NCI-H1048 (cell line): ENCODE measurements at places on chromosomes 7 and 10.

- no peak for DNase-seq
Measured at GRCh38 chr7:111147708-111148533, 57.0 kb downstream of the LRRN3 start.

GRCh38 chr7:4769761-4770160 lies 5.7 kb upstream of the AP5Z1 start:
- no peak for DNase-seq

DNA sequence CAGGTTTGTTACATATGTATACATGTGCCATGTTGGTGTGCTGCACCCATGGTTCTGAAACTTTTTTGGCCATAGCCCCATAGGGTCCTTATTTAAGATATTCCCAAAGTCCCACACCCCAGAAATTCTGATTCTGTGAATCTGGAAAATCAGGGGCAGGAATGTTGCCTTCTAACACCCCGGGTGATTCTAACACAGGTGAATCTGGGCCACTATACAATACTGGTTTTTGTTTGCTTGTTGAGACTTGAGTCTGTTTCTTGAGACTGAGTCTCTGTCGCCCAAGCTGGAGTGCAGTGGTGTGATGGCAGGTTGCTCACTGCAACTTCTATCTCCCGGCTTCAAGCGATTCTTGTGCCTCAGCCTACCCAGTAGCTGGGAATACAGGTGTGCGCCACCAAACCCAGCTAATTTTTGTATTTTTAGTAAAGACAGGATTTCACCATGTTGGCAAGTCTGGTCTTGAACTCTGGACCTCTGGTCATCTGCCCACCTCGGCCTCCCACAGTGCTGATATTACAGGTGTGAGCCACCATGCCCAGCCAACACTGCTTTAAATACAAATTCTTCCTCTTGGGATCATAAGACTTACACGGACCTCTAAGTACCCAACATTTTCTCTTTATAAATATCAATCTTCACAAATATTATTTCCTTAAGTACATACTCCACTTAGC lies 16.9 kb upstream of the PHYH start:
- DNase-seq = no peak

- no peak for DNase-seq
Measured at GRCh38 chr7:32893722-32894121, 2.2 kb upstream of the KBTBD2 start.

GRCh38 chr7:24637021-24637420 lies 63.8 kb downstream of the PALS2 start:
- DNase-seq = no peak

- DNase-seq = no peak
Measured at GRCh38 chr7:16755397-16755796, 1.8 kb downstream of the TSPAN13 start.

GRCh38 chr7:70790215-70791073 lies 341.5 kb upstream of the GALNT17 start:
- DNase-seq = no peak

DNA sequence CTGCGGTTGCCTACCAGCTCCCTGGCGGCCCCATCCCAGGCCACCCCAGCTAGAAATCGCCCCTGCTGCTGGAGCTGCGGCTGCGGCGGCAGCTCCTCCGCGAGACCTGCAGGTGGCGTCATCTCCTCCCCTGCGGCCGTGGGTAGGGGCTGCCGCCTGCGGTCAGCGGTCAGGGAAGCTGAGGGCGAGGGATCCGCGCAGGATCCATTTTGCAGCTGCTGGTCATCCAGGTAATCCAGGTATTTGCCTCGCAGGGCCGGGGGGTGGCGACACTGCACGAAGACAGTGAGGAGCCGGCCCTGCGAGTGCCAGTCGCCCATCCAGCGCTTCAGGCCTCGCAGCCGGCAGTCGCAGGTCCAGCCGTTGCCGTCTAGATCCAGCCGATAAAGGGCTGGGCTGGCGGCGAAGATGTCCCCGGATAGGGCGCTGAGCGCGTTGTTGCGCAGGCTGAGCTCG lies 1.5 kb downstream of the TRIL start:
- no peak for DNase-seq

DNA sequence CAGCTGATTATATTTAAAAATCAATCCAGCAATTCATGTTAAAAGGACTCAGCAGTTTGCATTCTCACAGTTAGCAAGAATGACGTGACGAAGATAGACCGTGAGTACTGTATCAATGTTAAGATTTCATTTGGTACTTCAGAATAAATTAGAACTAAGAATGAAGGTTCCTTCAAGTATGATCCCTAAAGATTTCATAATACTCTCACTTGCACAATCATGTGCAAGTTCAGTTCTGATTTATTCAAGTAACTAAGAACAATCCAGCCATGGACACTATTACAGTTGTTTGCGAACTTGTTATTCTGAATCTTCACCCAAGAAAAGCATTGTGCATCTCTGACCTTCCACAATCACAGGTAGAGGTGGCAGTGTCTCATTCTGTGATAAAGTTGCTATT lies 7.7 kb downstream of the RHEB start:
- DNase-seq = no peak

DNA sequence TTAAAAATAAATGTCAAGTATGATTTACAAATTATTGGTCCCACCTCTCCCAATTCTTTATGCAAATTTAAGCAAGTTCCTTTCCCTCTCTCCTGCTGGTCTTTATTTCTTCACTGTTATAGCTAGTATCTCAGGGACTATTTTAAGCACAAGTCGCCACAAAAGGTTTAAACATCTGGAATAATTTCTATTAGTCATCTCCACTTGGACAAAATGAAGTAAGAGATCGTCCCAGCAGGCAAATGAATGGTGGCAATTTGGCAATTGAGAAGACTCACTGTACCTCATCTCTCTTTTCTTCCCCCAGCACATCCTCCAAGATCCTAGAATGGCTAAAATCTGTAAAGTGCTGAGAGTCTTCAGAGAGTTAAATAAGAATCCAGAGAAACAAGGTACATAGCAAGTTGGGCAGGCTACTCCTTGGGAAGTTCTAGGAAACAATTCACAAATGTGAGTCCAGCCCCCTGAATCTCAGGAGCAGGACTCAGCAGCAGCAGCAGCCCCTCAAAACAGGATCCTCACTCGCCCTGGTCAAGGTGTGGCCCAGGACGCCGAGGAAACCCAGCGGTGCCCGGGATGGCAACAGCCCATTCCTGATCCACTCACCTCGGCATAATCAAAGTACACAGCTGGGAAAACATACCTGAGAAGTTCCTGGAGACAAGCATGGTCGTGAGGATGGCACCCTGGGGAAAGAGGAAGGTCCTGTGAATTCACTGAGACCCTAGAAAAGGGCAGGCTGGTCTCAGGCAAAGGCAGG lies 30.3 kb upstream of the NDST2 start:
- DNase-seq = no peak

DNA sequence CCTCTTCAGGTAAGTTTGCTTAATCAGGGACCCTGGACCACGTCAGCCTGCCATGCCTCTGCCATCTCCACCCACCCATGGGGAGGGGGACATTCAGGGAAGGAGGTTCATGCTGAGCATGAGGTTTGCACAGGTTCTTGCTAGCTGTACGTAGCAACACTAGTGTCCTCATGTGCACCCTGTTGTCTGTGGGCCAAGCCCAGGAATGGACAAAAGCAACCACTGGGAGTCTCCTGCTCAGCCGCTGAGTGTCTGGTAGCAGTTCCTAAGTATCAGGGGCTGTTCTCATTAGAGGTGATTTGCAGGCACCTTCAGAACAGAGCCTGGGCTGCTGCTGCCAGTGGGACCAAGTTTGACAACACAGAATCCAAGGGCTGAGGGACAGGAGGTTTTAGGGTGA lies 17.9 kb downstream of the CASP7 start:
- no peak for DNase-seq

GRCh38 chr7:55096323-55096722 lies 77.5 kb downstream of the EGFR start:
- DNase-seq = no peak

GRCh38 chr10:26737730-26738129 lies 40.2 kb downstream of the PDSS1 start:
- DNase-seq = no peak

DNA sequence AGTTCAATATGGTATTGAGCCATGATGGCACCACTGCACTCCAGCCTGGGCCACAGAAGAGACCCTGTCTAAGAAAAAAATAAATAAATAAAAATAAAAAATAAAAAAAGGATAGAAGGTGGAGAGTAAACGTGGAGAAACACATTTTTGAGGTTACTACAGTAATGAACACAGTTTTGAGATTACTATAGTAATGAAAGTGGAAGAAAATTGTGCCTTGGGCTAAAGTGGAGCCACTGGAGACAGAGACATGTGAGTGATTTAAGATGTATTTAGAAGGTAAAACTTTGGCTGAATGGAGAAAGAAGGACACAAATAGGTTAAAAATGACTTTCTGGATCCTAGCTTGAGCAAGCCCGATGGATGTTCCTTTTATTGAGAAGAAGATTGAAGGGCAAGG lies 76.8 kb downstream of the HGF start:
- DNase-seq = no peak

DNA sequence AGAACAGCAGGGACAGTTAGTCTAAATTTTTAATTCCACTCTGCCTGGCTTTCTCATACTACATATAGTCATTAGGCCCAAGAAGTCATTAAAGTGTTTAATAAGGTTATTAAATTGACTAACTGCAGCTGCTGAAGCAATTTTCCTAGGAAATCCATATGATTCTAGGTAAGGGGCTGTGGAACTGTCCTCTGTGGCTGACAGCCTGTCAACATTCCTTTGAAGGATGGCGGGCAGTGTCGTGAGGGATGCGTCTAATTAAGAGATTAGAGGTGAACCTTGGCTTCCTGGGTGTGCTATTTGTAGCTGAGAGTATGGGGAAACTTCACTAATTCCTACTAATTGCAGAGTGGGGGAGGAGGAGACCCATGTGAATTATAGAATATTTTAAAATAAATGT lies 64.6 kb downstream of the SNX10 start:
- no peak for DNase-seq

- no peak for DNase-seq
Measured at GRCh38 chr7:826230-826917, 5.9 kb upstream of the SUN1 start.

- DNase-seq = no peak
Measured at GRCh38 chr7:134378562-134378961, 61.8 kb upstream of the SLC35B4 start.

- DNase-seq = no peak
Measured at GRCh38 chr10:59587083-59587755, 122.4 kb downstream of the SLC16A9 start.

GRCh38 chr10:129725011-129725410 lies 239.1 kb downstream of the EBF3 start:
- DNase-seq = no peak

- DNase-seq = no peak
Measured at GRCh38 chr10:93436591-93437085, 45.5 kb downstream of the MYOF start.

- DNase-seq = no peak
Measured at GRCh38 chr7:29620556-29620930, 56.9 kb downstream of the PRR15 start.

DNA sequence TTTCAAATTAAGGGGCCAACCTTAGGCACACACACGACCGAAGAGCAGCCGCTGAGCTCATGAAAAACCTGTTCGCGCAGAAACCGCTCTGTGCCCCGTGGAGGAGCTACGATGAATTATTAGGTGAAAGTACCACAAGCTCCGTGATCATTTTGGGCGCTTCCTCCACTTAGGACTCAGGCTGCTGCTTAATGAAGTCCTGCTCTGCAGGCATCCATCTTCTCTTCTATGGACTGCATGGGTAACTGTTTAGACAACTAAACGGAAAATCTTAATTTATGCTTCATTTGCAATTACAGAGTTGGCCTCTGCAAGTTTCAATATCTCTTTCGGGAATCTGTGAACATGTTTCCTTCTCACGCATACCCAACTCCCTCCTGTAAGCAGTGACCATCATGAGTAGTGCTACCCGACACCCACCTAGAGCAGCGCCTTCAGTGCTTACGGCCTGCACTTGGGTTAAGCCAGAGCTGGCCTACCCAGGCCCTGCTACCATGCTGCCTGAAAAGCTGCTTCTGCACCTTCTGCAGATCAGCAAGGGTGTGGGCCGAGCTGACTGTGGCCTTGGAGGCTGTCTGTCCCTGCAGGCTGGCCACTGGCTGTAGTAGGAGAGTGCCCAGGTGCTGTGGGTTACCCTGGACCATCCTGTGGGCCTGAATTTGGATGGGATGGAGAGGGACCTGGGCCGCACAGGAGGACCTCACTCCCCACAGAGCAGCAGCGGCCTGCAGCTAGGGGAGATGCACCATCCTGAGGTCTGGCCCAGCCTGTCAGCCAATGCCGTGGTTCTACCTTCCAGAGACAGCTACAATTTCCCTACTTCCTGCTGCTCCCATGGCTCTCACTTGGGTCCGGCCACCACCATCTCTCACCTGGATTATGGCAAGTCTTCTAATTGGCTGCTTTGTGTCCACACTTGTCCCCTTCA lies 36.0 kb downstream of the GNA12 start:
- no peak for DNase-seq

DNA sequence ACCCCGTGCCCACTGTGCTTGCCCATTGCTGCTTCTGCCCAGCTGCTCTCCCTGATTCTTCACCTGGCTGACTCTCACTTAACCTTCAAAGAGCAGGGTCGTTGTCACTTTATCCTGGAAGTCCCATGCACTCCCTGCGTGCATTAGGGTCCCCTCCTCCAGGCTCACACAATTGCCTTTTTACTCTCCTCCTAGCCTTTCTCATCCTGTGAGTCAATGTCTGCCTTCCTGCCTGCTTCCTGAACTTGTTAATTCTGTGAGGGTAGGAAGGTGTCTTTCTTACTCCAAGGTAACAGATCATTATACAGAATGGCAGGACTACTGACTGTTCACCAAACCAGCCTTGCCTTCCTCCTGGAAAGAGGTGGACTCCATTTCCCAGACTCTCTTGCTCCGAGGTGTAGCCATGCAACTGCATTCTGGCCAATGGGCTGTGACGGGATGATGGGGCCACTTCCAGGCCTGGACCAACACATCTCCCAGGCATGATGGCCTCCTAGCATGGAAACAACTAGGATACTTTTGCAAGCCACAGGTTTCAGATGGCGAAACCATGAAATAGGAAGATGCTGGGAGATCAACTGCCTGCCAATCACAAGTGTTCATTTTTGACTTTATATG lies 54.7 kb downstream of the ARHGAP22 start:
- DNase-seq = no peak

DNA sequence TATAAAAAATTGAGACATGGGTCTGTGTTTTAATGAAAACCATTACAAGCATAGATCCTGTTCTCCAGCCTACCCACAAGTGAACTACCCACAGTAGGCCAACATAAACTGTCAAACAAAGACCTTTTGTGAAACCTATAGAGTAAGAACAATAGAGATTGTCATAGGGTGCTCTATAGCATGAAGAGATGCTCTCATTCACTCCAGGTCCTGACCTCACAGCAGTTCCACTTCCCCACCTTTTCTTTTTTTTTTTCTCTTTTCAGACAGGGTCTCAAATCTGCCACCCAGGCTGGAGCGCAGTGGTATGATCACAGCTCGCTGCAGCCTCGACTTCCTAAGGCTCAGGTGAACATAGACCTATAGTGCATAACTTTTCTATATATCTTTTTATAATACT lies 72.3 kb downstream of the CPEB3 start:
- no peak for DNase-seq

- no peak for DNase-seq
Measured at GRCh38 chr7:94366832-94367231, 27.9 kb upstream of the COL1A2 start.

- no peak for DNase-seq
Measured at GRCh38 chr7:140126435-140127034, 50.2 kb downstream of the KDM7A start.

- no peak for DNase-seq
Measured at GRCh38 chr10:69728335-69728870, 73.3 kb upstream of the COL13A1 start.
